Choroid plexus epithelial cell (primary cell): ENCODE measurements at places on chromosomes 7 and 10.

- DNase-seq, result no peak
Measured at GRCh38 chr7:91787931-91788330, 92.6 kb downstream of the MTERF1 start.

GRCh38 chr7:87858417-87859100 lies 17.6 kb downstream of the SLC25A40 start:
- DNase-seq, result no peak

DNA sequence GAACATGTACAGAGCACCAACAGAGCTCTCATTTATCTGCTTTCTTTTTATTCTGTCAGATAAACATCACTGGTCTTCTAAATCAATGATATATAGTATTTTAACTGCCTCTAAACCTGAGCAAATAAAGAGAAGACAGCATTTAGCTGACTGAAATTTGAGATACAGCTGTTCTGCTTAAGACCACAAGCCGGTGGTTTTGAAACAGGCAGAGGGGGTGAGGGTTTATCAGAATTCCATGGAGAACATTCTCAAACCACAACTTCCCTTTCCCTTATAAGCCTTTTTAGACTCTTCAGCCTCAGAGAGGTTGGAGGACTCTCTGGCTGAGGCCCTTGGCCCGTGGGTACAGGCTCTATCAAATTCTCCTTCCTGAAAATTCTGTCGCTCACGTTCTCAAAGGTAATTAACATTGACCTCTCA lies 87.4 kb upstream of the RSU1 start:
- DNase-seq, result peak; percentile 71

- peak; percentile 85 for DNase-seq
Measured at GRCh38 chr7:74479961-74480829, 26.5 kb downstream of the GTF2IRD1 start.

GRCh38 chr7:138295049-138295637 lies 164.9 kb upstream of the TRIM24 start:
- DNase-seq, result peak; percentile 10

DNA sequence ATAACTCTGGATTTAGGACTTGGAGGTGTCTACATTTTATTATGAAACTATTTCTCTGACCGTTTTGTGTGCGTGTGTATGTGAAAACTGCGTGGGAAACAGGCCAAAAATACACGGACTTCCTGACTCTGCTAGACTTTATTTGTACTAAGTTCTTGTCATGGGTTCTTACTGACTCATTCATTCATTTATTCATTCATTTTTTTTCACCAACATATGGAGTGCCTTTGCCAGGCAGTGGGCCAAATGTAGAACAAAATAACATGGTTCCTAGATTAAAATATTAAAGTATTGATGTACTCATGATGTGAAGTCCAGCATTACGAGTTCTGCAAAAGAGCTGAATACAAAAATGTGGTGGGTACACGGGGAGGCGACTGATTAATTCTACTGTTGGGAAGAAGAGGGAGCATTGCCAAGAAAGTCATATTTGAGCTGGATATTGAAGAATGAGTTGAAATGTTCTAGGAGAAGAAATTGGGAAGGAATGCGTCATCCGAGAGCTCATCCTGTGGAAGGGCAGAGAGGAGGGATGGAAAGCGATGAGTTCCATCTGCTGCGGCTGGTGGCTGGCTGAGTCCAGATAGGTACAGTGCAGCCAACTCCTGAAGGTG lies 24.6 kb downstream of the CACNB2 start:
- DNase-seq, result peak; percentile 96
